ENCODE measurements at places on chromosomes 7 and 10.

- no peak for DNase-seq
These were observed 26.6 kb downstream of the FAM3C start for GRCh38 chr7:121369462-121369861.

GRCh38 chr7:130937016-130937415 lies 203.0 kb upstream of the KLF14 start:
- DNase-seq: no peak

GRCh38 chr7:150311711-150312110 lies 11.4 kb upstream of the LRRC61 start:
- no peak for DNase-seq

- no peak for DNase-seq
These were observed 44.7 kb upstream of the PITRM1 start for GRCh38 chr10:3217301-3217700.

DNA sequence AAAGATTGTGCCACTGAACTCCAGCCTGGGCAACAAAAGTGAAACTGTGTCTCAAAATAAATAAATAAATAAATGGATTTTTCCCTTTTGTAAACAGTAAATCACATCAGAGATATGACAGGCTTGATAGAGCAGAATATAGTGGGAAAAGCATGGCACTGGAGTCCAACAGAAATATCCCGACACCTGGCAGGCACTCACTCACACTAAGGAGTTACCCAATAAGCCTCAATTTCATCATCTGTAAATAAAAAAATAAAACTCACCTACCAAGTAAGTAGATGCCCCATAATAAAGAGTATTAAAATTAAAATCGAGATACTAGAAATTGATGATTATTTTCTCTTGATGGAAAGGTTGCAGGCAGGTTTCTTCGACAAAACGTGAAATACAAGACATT lies 1.7 kb downstream of the ATE1 start:
- DNase-seq: no peak

Data from cerebellar cortex (tissue), 1 donor.